ENCODE measurements at places on chromosomes 7 and 10.
A peak's percentile ranks its signal among the peaks of the same experiment; 100 is the strongest.

GRCh38 chr10:6445671-6446316 lies 134.3 kb downstream of the PRKCQ start:
- DNase-seq: no peak

GRCh38 chr7:145729691-145730090 lies 386.9 kb upstream of the CNTNAP2 start:
- no peak for DNase-seq

DNA sequence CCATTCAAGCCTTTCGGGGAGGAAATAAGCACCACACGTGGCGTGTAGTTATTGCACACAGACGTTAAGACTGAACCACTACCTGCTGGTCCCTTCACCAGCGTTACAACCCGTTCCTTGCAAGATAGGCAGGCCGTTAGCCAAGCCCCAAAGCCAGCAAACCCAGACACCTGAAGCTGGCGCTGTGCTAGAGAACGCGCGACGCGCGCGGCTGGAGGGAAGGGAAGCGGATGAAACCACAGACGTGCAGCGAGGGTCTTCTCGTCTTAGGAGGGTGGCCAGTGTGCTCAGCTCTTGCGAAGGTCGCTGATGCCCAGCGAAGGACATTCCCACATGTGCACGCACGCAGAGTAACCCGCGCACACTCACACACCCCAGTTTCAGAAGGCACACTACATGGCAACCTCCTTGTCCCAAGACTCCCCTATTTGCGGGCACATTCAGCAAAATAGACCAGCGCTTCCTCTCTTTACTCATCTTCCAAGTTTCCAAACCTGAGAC lies 980 bp downstream of the TMEM26 start:
- DNase-seq: peak; percentile 8

- no peak for DNase-seq
Measured at GRCh38 chr7:98988641-98989040, 110.3 kb downstream of the TRRAP start.

DNA sequence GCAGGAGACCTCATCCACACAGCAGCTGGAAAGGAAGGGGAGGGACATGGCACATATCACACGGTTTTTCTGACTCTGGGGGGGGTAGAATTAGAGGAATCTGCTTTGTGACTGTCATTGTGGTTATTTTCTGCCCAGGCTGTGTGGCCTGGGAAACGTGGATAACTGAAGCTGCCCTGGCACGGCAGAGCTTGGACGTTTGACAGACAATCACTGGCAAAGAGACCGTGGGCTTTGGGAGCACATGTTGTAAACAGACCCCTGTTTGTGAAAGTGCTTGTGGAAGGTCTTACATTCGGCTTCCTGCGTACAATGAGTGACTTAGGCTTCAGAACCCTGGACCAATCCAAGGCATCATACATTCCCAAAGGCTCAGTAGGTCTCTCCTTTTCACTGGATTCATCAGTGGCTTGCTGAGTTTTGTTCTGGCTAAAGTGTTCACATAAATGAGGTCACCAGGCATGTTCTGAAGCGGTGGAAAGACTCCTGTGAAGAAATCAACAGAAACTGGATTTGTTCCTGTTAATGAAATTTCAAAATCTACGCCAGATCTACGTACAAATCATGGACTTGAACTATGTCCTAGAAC lies 188.2 kb downstream of the TEX36 start:
- DNase-seq: no peak

- no peak for DNase-seq
Measured at GRCh38 chr7:50189371-50189770, 96.3 kb upstream of the ZPBP start.

- no peak for DNase-seq
Measured at GRCh38 chr10:50387732-50388073, 136.4 kb upstream of the ASAH2 start.

- DNase-seq: no peak
Measured at GRCh38 chr10:5064656-5065055, 29.6 kb upstream of the AKR1C3 start.

DNA sequence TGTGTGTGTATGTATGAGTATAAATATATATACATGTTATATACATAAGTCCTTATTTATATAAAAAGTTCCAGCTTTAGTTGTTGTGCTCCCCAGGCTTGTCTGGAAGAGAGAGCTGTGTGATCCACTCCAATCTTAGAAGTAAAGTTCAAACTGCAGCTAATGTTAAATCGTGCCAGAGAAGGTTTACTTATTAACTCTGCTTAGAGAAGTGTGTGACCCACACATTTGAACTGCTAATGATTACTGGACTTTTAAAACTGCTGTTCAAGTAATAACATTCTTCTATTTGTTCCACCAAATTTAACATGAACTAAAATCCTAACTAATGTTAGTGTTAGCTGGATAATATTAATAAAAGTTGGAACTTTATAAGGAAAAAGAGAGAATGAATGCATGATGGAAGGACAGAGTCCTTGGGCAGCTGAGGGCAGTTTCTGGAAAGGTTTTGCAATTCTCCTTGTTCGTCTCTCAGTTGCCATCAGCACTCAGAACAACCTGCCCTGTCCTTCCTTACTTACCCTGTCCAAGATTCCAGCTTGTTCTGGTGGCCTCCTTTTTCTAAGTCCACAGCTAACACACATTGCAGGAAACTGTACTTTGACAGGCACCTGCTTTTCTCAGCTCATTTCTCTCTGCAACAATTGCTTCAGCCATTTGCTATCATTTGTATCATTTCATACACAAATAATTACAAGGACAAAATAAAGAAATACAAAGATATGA lies 162.6 kb downstream of the FAM107B start:
- no peak for DNase-seq

DNA sequence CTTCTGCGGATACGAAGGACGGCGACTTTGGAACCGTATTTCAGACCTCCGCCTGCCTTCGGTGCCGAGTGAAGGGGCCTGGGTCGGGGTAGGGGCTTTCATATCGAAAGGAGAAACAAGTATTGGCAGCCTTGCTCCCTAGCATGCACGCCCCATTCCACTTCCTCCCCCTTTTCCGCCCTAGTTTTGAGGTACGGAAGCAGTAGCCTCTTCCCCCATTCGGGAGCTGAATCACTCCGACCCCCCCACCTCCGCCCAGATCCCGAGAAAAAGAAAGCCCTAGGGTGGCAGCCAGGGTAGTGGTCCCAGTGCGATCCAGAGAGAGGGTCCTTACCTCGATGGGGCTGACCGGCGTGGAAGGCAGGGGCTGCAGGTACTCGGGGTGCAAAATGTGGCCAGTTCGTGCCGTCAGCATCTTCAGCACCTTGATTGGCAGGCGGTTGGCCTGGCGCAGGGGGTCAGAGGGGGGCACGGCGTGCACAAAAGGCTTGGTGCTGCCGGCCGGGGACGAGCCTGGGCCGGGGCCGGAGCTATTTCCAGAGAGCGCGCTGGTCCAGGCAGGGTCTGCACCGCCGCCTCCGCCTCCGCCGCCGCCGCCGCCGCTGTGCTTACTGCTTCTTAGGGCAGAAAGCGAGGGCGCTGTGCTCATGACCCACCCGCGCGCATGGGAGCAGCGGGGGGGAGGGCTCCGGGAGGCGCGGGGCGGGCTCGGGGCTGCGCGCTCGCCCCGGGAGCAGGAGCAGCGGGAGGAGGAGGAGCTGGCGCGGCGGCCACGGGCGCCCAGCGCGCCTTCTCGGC lies 594 bp downstream of the ZNF503 start:
- DNase-seq: peak; percentile 30

- no peak for DNase-seq
Measured at GRCh38 chr7:146875981-146876380, 759.4 kb downstream of the CNTNAP2 start.

Data from neuronal stem cell (in vitro differentiated cells).